CD4-positive, alpha-beta T cell treated with Interleukin-4 for 1 hour (primary cell): ENCODE measurements at places on chromosomes 3 and 15.

DNA sequence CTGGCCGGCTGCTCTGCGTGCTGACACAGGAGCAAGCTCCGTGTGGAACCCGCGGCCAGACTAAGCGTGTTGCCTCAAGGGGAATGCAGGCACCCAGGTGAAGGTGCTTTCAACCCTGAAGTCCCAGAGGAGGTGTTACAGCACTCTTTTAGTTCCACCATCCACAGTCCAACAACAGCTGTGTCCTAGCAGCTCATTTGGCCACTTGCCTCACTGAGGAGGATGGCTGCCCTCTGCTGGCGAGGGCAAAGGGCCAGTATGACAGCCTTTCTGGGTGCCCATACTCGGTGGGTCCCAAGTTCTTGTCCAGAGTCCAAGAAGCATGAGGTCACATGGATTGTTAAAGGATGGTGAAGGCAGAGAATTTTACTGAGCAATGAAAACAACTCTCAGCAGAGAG, 87.8 kb downstream of the C3orf85 start:
- no peak for DNase-seq

- no peak for DNase-seq
Measured at GRCh38 chr15:95459273-95459672, 871.2 kb upstream of the NR2F2 start.

DNA sequence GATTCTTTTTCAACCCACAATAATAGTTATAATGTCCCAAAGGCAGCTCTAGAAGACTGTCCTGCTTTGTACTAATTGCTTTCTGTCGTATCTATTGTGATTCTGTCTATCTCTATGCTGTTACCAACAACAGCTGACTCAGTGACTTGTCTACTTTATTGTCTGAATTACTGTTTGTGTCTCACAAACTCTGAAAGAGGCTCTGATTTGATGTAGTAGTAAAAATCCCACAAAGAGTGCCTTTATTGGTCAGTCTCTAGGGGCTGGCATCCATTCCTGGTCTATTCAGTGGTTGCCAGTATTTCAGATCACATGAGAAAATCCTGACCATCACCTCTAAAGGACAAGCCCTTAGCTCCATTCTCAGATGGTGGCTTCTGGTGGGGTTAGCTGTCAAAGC, 254.2 kb downstream of the NSUN3 start:
- no peak for DNase-seq

- no peak for DNase-seq
Measured at GRCh38 chr3:105791919-105792786, 76.7 kb downstream of the CBLB start.

DNA sequence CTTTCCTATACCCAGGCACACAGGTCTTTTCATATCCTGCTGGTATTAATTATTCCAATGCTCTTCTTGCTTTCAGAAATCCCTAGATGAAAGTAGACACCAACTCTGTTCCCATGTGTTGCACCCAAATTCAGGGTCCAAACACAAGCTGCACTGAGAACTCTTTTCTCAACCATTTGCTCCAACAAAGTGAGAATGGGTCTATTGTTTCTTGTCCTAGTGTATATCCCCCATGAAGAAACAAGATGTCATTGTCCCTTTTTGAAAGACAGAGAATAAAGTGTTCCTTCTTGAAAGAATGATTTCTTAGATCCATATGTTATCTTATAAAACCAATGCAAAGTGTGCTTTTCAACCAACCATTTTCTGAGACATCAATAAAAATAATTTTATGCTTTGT, 353.7 kb downstream of the CNTN6 start:
- DNase-seq: no peak

DNA sequence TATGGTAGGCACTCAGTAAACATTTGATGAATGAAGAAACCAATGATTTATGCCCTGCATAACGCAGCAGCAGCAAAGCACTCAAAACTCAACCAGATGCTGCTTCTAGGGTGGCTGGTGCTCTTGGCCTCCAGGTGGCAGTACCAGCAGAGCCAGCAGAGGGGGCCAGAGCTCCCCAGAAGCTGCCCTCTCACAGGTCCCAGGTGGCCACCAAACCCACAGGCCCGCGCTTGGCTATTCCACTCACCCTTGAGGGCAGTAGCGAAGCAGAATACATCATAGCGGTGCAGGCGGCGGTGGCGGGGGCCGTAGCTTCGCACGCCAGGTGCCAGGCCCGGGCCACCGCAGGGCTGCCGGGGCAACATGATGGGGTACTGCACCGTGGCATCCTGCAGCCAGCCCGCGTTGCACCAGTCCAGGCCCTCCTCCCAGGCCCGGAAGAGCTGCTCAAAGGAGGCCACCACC, 16.6 kb downstream of the HAPLN3 start:
- peak; percentile 24 for DNase-seq

GRCh38 chr15:100897221-100898151, 17.9 kb downstream of the ALDH1A3 start:
- no peak for DNase-seq

DNA sequence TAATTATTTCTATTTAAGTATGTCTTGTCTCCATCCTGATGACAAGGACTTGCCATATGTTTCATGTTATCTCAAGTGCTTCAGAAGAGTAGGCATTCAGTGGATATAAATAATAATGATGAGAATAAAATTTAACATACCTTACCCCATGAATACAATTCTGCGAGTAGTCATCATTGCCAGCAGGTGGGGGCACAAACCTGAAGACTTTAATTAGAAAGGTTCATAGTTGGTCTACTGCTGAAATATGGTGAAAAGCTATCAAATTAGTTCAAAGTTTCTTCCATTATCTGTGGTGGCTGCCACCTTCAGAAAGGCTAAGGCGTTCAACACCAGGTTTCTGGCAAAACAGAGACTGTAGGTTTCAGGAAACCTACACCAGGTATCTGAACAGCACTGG, 100.9 kb downstream of the P3H2 start:
- no peak for DNase-seq

DNA sequence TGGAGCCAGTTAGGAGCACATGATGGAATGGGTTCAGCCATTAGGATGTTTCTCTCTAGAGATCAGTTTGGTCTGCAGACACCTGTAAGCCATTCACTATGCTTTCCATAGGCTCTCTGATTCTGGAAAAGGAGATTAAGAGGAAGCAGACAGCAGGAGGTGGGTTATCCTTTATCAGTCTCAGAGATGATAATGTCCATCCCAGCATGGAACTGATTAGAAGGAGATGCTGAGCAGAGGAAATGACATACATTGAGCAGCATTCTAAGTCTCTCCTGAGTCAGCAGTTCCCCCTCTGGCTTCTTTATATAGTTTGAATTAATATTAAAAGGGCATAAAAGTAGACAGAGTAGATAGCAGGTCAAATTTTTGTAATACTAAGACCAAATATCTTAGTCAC, 591.1 kb downstream of the GBE1 start:
- DNase-seq: no peak

- DNase-seq: no peak
Measured at GRCh38 chr3:147554332-147554731, 145.2 kb downstream of the ZIC1 start.

- no peak for DNase-seq
Measured at GRCh38 chr3:112199622-112200316, 66.7 kb upstream of the GCSAM start.

GRCh38 chr15:70202756-70203155, 105.0 kb upstream of the TLE3 start:
- no peak for DNase-seq

DNA sequence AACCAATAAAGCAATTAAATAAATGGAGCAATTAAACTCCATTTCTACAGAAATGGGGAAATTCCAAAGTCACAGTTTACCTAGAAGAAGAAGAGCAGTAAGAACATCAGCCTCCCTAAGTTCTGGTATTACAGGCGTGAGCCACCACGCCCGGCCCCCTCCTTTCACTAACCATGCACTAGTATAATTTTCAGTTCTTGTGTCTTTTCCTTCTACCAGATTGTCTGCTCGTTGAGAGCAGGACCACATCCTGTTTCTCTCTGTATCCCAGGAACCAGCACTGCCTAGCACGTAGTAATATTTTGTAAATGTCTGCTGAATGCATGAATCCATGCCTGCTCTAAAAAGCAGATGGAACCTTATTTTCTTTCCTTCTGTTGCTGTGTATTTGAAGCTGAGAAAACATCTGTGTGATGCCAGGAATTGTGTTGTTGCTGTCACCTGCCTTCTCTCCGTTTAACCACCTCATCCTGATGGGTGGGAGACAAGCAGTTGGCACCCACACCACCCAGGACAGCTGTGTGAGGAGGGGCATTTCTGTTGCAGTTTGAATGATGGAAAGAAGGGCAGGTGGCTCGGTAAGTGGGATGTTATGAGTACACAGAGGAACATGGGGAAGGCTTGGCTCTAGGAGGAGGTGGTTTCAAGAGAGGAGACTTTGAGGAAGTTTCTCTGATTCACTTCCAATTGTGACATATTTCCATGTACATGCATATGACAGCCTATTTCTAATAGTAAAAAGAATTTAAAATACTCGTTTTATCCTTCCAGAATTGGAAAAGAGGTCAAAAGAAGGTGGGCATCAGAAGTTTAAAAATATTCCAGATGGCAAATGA, 30.1 kb downstream of the PXYLP1 start:
- DNase-seq: no peak

DNA sequence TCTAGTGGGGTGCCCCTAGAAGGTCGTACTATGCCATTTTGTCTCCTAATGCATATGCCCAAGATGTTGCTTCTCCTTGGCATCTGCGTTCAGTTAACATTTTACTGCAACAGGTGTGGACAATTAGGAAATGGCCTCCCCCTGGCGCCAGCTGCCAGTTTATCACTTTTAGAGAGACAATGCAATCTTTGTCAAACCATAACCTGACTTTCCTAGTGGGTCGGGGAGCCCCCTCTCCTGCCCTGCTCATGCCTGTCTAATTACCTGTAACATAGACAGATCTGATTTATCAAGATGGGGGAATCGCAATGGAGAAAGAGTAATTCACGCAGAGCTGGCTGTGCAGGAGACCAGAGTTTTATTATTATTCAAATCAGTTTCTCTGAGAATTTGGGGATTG, 353.7 kb upstream of the SGO1 start:
- DNase-seq: no peak

- no peak for DNase-seq
Measured at GRCh38 chr3:115052906-115053305, 94.2 kb downstream of the ZBTB20 start.

DNA sequence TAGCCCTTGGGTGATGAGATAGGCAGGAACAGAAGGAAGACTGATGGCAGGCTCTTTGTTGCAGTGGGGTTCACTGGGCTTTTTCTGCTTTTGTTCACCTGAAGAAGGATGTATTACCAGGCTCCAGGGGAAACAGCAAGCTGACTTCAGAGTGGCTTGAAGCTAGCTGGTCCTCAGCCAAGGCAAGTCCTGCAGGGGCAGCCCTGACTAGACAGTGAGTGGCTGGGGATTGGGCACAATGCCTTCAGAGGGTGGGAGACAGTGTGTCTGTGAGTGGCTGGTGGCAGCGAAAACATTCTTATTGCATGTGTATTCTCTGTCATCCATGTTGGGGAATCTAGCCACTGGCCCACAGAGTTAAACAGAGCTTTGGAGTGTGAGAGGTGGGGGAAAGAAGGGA, 2.3 kb upstream of the TEX264 start:
- DNase-seq: no peak

GRCh38 chr3:48013288-48013980, 2.8 kb downstream of the MAP4 start:
- DNase-seq: no peak

DNA sequence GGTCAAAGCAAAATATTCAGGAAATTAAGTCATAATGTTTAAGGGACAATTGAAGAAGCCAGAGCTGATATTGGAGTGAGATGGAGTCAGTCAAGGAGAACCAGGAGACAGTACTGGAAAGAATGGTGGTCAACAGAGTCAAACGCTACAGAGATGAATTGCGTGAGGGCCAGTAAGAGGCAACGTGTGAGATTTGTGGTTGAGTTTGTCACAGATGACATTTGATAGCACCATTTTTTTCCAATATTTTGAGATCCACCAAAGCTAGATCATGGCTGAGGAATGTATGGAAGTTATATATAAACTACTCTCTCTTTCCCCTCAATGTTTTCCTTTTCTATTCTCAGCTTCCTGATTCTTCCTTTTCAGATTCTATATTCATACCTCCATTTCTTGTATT, 375.1 kb upstream of the ROBO2 start:
- DNase-seq: no peak

DNA sequence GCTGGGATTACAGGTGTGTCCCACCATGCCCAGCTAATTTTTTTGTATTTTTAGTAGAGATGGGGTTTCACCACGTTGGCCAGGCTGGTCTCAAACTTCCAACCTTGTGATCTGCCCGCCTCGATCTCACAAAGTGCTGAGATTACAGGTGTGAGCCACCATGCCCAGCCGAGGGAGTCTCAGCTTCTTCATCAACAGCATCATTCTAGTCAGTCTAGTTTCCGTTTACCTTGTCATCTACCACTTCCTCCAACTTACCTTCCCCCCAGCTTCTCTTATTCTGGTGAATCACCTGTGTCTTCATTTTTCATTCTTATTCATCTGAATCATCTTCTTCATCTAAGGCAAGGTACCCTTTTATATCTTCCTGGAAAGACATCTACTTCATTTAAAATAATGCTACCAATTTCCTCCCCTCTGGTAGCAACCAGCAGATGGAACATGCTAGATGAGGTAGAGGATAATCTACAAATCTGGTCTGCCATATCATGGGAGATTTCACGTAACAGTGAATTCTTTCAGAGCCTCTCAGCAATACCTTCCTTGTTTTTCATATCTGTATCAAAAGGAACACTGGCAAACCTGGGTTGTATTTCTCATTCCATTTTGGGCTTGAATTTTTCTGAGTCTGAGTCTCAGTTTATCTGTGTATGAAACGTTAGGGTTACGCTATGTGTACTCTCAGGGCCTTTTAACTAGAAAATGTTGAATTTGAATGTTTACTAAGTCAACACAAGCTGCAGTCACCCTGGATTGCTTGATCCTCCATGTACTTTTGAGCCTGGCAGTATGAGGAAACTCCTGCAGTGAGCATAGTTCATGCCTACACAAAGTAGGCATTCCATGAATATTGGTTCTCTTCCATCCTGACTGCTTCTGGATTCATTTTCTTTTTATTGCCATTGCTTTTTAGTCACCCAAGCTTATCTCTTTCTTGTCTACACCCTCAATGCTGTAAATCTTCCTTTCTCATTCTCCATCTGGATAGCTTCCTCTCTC, 16.8 kb downstream of the LPP start:
- peak; percentile 72 for DNase-seq

GRCh38 chr3:114962189-114962588, 184.9 kb downstream of the ZBTB20 start:
- no peak for DNase-seq

DNA sequence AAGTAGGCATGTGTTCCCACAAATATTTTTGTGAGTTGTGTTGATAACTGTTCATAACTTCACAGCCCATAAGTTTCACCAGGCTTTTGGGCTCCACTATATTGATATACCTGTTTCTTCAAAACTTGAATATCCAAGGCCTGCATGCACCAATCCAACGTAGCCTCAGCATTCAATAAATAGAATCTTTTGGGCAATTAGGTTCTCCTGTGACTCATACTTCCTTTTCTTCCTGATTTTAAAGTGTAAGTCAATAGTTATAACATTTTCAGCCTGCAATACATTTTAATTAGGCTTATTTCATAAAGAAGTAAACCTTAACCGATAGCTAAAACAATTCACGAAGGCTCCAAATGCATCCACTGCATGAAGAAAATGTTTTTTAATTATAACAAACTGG, 97.8 kb upstream of the SPRED1 start:
- no peak for DNase-seq

GRCh38 chr3:128077202-128077624, 25.0 kb downstream of the SEC61A1 start:
- no peak for DNase-seq
